Bronchial epithelial cell (primary cell): ENCODE measurements at places on chromosomes 1 and 21. TPM values are rescaled to one million over a fixed set of nuclear protein-coding genes. Genes with fewer than 3 reads are reported as not detected.

The NTNG1 gene
- 2.4 and 5.4 TPM in 2 replicates for total RNA-seq

The CD1D gene
- total RNA-seq = 3.1 and 3.9 TPM in 2 replicates

The SLC6A9 gene
- total RNA-seq = 13.4 and 21.9 TPM in 2 replicates

The PLPPR4 gene
- total RNA-seq = not detected in 2 replicates

The EPHA2 gene
- 117 and 144 TPM in 2 replicates for total RNA-seq

The HSD3B2 gene
- total RNA-seq = not detected in 2 replicates

The UTS2 gene
- 0.26 TPM in 1 of 2 replicates, not detected in the other for total RNA-seq

The CZIB gene
- total RNA-seq = 37.9 and 47.9 TPM in 2 replicates

The CYP4X1 gene
- under 0.01 and 0.13 TPM in 2 replicates for total RNA-seq

The KCNT2 gene
- total RNA-seq = under 0.01 and 0.38 TPM in 2 replicates

The ZBTB7B gene
- 46.1 and 112 TPM in 2 replicates for total RNA-seq

The AADACL4 gene
- not detected in 2 replicates for total RNA-seq

The GRHL3 gene
- 20.5 and 49.8 TPM in 2 replicates for total RNA-seq

The GREM2 gene
- total RNA-seq = not detected in 2 replicates

The ZNHIT6 gene
- total RNA-seq = 6.1 and 8.2 TPM in 2 replicates

The LGALS8 gene
- 49.2 and 53.0 TPM in 2 replicates for total RNA-seq

The CTSS gene
- total RNA-seq = 0.53 and 5.4 TPM in 2 replicates

The GBP7 gene
- not detected in 2 replicates for total RNA-seq

The KPRP gene
- total RNA-seq = not detected in 2 replicates

The B3GALT2 gene
- total RNA-seq = not detected in 2 replicates

The MORC3 gene
- total RNA-seq = 54.7 and 60.8 TPM in 2 replicates

The C1orf116 gene
- total RNA-seq = 20.0 and 29.6 TPM in 2 replicates

The PAX7 gene
- total RNA-seq = 0.13 TPM in 1 of 2 replicates, not detected in the other

The SLC45A3 gene
- total RNA-seq = 0.77 and 0.79 TPM in 2 replicates

The HSD11B1 gene
- total RNA-seq = 4.1 and 10.5 TPM in 2 replicates

The TFF3 gene
- total RNA-seq = 0.26 and 0.64 TPM in 2 replicates

The BSND gene
- total RNA-seq = under 0.01 TPM in 1 of 2 replicates, not detected in the other

The TDRD10 gene
- under 0.01 TPM in 1 of 2 replicates, not detected in the other for total RNA-seq

The AMY1A gene
- total RNA-seq = under 0.01 TPM in 1 of 2 replicates, not detected in the other

The PTPRC gene
- not detected in 2 replicates for total RNA-seq

The ALX3 gene
- not detected in 2 replicates for total RNA-seq

The OLIG2 gene
- not detected in 2 replicates for total RNA-seq

The OSCP1 gene
- 3.7 and 8.8 TPM in 2 replicates for total RNA-seq

The ITLN1 gene
- total RNA-seq = not detected in 2 replicates

The FLG2 gene
- under 0.01 TPM in 2 replicates for total RNA-seq

The PTPN22 gene
- total RNA-seq = under 0.01 and 0.26 TPM in 2 replicates

The SELL gene
- not detected in 2 replicates for total RNA-seq

The GPN2 gene
- total RNA-seq = 8.7 and 9.2 TPM in 2 replicates
